ENCODE measurements at places on chromosomes 6 and 20.

DNA sequence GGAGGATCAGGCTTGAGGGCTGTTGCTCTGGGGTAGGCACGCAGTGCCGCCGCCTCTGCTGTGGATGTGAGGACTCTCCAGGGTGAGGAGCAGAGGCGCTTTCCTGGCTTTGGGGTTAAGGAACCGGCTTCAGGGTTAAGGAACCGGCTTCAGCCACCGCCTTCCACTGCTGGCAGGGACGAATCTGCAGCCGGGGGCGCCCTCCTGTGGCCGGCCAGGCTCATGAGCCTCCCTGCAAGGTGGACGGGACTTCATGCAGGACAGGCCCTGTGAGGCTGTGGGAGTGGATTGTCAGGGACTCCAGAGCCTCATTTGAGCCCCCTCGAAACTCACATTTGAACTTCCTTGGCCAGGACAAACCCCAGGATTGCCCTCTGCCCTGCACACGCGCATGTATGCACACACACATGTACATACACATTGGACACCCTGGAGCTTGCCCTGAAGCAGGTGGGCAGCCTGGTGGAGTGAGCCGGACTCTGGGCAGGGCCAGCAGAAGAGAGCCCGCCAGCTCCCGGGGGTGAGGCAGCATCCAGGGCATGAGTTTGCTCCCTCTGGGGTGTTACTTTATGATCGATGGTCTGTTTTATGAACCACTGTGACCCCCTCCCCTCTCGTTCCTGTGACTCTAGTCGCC, 146.9 kb downstream of the PHACTR3 start:
- DNase-seq = peak; percentile 89

GRCh38 chr6:161922631-161923119, 648.8 kb upstream of the AGPAT4 start:
- peak; percentile 29 for DNase-seq

GRCh38 chr6:90110971-90111370, 185.7 kb downstream of the BACH2 start:
- no peak for DNase-seq

- DNase-seq = no peak
These were observed 15.6 kb downstream of the SNX5 start for GRCh38 chr20:17952692-17953684.

DNA sequence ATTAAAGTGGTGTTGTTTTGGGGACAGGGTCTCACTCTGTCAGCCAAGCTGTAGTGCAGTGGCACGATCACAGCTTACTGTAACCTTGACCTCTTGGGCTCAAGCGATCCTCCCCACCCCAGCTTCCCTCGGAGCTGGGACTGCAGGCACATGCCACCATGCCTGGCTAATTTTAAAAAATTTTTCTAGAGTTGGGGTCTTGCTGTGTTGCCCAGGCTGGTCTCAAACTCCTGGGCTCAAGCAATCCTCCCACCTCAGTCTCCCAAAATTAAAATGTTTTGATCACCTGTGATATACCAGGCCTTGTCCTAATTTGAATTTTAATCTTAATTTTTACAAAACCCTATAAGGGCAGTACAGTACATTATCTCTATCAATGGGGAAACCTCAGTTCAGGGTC, 25.5 kb downstream of the ACOT13 start:
- no peak for DNase-seq

- no peak for DNase-seq
These were observed 95.8 kb upstream of the NAA20 start for GRCh38 chr20:19921284-19921793.

- DNase-seq = no peak
These were observed 188.8 kb downstream of the HIVEP2 start for GRCh38 chr6:142756215-142756630.

GRCh38 chr6:52983159-52983848, 11.8 kb downstream of the GSTA4 start:
- no peak for DNase-seq

GRCh38 chr6:34860776-34861175, 27.1 kb downstream of the TAF11 start:
- no peak for DNase-seq

- DNase-seq = no peak
These were observed 139.6 kb downstream of the AIG1 start for GRCh38 chr6:143200167-143200770.

DNA sequence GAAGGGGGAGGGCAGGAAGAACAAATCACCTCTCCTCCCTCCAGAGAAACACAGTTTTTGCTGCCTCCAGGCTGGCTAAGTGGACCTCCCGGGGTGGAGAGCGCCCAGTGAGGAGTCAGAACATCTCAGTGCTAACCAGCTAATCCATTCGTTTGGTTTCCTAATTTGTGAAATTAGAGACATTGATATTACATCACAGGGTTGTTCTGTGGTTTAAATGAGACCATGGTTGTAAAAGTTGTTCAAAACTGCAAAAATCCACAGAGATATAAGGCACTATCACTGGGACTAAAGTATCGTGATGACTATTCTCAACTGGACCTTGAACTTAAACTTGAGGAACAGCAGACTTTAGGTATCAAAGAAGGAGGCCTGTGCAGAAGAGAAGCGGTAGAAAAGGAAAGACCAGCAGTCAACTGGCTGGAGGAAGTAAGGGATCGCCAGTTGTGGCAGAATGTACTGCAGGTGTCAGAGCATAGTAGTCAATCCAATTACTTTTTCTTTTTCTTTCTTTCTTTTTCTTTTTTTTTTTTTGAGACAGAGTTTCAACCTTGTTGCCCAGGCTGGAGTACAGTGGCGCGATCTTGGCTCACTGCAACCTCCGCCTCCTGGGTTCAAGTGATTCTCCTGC, 33.9 kb downstream of the RIPOR2 start:
- no peak for DNase-seq

DNA sequence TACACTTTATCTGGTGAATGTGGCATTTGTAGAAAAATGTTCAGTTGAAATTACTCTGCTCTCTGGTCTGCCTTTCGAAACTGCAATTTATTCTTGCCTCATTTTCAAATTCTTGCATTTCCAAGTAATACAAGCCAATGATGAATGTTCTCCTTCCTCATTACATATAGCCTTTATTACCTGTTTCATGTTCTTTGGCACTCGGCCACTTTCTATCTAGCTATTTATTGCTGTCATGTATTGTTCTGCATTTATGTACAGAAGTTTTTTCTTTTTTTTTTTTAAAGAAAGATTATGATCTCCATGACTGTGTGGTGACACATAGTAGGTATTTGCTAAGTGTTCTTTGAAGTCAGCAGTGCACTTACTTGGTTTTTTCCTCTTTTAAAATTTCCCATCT, 261.4 kb downstream of the ZFAND3 start:
- no peak for DNase-seq

DNA sequence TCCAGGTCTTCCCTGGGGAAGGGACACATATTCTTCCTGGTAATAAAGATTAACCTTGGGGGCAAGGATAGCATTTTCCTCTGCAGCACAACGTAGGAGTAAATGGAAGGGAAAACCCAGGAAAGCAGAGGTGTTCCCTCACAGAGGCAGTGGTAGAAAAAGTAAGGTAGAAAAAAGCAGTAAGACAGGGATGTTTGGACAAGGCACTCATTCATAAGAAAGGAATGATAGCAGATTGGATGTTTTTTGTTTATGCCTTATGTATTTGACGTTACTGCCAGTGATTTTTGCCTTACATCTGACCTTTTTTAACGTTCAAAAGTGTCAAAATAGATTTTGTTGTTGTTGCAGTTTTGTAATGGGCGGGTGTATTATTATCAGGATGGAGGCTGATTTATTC, 395.0 kb downstream of the CDKAL1 start:
- no peak for DNase-seq

GRCh38 chr6:38187811-38188590, 368.5 kb downstream of the ZFAND3 start:
- no peak for DNase-seq

GRCh38 chr20:17957505-17958363, 10.9 kb downstream of the SNX5 start:
- DNase-seq = no peak

DNA sequence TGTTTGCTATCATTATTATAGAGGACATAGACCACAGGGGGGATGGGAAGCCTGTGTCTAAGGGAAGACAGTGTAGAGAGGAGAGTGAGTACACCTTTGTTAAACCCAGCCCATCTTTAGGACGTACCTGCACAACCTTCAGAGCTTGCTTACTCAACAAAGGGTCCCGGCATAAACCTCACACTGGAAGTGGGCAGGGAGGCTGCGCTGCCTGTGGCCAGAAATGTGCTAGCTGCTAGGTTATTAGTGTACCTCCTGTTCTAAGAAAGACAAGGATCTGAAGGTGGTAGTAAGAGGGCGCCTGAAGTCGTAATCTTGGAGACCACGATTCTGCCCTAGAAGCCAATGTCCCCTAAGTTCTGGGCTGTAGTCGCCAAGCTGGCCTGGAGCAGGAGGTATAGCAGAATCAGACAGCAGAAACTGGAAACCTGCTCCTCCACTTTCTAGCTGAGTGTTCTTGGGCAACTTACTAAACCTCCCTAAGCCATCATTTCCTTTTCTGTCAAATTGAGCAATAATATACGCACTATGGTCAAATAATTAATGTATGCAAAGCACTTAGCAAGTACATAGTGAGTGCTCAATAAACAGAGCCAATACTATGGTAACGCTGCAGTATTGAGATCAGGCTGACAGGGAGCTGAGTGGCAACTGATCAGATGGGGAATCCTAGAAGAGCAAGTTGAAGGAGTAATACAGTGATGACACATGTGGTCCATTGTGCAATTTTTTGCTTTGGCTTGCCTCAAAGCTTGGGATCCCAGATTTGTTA, 16.8 kb upstream of the AKIRIN2 start:
- no peak for DNase-seq

- DNase-seq = no peak
These were observed 42.9 kb downstream of the C6orf132 start for GRCh38 chr6:42099340-42100028.

- peak; percentile 64 for DNase-seq
These were observed 196.0 kb downstream of the BTBD3 start for GRCh38 chr20:12113468-12114371.

Measured in femur (tissue), 1 donor.